ENCODE measurements at places on chromosomes 7 and 10. TPM values are rescaled to one million over a fixed set of nuclear protein-coding genes. Genes with fewer than 3 reads are reported as not detected.

DNA sequence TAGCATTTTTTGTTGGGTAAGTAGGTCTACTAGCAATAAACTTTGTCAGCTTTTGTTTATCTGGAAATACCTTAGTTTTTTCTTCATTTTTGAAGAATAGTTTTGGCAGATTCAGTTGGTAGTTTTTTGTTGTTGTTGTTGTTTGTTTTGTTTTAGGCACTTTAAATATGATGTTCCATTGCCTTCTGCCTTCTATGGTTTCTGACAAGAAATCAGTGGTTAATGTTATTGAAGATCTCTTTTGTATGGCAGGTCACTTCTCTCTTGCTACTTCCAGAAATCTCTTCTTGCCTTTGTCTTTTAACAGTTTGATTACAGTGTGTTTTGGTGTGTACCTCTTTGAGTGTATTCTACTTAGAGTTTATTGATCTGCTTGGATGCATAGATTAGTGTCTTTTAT, 41.8 kb upstream of the ZNF365 start:
- H3K4me1 ChIP-seq = no peaks in the 10 kb centered on the region
- no peak overlapping the region for H3K27ac ChIP-seq
- DNase-seq = no peak
- H3K4me3 ChIP-seq = no peak overlapping the region
- H3K27me3 ChIP-seq = no peaks in the 10 kb centered on the region

GRCh38 chr10:91632671-91633550, at the start of gene PPP1R3C:
TSS of gene PPP1R3C (minus strand) at chr10:91633071. CDS start at chr10:91632969, 102 bp downstream.
- H3K27ac ChIP-seq = peak within 1 kb of the TSS; percentile 71
- H3K27me3 ChIP-seq = no peaks in the 10 kb centered on the region
- H3K4me3 ChIP-seq = peak within 1 kb of the TSS; percentile 41
- no peaks in the 10 kb centered on the region for H3K36me3 ChIP-seq

- H3K4me1 ChIP-seq = no peaks in the 10 kb centered on the region
- no peaks in the 10 kb centered on the region for H3K27me3 ChIP-seq
- H3K27ac ChIP-seq = no peak overlapping the region
Observed at GRCh38 chr7:138223402-138223879, 147.2 kb downstream of the AKR1D1 start.

Gene CAMK1D
- total RNA-seq = 4.4 TPM

Gene ECHDC3
- total RNA-seq = 132 TPM

GRCh38 chr7:78852951-78853350, 600.5 kb downstream of the MAGI2 start:
- H3K4me1 ChIP-seq = no peaks in the 10 kb centered on the region
- H3K27me3 ChIP-seq = no peaks in the 10 kb centered on the region
- no peak overlapping the region for H3K27ac ChIP-seq
- no peak overlapping the region for H3K4me3 ChIP-seq
- DNase-seq = no peak

GRCh38 chr7:43439631-43440401, 143.1 kb upstream of the STK17A start:
- DNase-seq = no peak
- no peaks in the 10 kb centered on the region for H3K36me3 ChIP-seq
- H3K4me3 ChIP-seq = no peak overlapping the region

- no peaks in the 10 kb centered on the region for H3K27me3 ChIP-seq
- H3K27ac ChIP-seq = peak overlapping the region; percentile 92
- H3K4me1 ChIP-seq = peaks cover 15% of the 10 kb centered on the region
- H3K4me3 ChIP-seq = no peak overlapping the region
- no peaks in the 10 kb centered on the region for H3K36me3 ChIP-seq
Observed at GRCh38 chr10:132446661-132447445, 49.9 kb downstream of the PWWP2B start.

DNA sequence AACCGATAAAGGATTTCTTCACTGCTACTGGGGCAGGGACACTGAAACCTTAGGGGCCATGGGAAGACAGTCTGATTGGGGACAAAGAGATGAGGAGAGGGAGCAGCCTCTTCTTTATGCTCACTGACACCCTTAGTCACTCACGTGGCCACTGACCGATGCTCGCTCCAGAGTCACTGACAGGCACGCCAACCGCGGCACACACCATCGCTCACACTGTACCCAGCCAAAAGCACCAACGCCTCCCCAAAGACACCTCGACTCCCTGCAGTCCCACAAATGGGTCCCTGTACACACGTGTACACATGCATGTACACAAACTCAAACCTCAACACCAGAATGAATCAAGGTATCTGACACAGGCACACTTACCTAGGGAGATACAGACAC, 35.3 kb upstream of the SLF2 start:
- H3K27me3 ChIP-seq = peaks cover 23% of the 10 kb centered on the region
- no peaks in the 10 kb centered on the region for H3K4me1 ChIP-seq
- no peak overlapping the region for H3K27ac ChIP-seq
- no peaks in the 10 kb centered on the region for H3K36me3 ChIP-seq
- no peak for DNase-seq

DNA sequence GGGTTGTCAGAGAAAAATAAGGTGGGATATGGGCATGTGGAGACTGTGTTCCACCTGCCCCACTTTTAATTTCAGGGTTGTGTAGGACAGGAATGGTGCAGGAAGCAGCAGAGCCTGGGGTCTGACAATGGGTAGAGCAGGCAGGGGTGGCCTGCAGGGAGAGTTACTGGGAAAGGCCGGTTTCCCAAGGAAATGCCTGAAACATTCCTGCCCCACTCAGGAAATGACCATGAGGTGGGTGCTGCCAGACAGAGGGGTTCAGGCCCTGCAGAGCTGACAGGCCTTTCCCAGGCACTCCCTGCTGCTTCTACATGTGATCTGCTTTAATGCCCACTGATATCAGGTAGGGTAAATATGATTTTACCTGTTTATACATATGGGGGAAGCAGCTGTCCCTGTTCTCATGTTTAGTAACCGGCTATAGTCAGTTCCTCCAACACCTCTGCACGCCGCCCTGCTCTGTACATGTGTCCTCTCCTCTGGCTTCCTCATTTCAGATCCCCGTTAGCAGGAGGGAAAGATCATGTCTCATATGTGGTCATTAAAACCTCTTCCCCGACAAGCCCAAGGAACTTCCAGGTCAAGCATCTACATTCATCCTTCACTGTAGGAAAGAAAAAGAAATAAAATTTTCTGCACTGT, 118.6 kb upstream of the PRSS58 start:
- no peak for DNase-seq
- H3K4me3 ChIP-seq = no peak overlapping the region
- H3K27ac ChIP-seq = no peak overlapping the region
- no peaks in the 10 kb centered on the region for H3K36me3 ChIP-seq
- no peaks in the 10 kb centered on the region for H3K27me3 ChIP-seq

GRCh38 chr7:6232116-6232515, 40.3 kb downstream of the CYTH3 start:
- no peaks in the 10 kb centered on the region for H3K27me3 ChIP-seq
- no peak for DNase-seq
- H3K4me1 ChIP-seq = no peaks in the 10 kb centered on the region
- H3K4me3 ChIP-seq = no peak overlapping the region
- no peak overlapping the region for H3K27ac ChIP-seq
